ENCODE measurements at places on chromosomes 5 and 9. TPM values are rescaled to one million over a fixed set of nuclear protein-coding genes. Genes with fewer than 3 reads are reported as not detected.

AMBP gene
- not detected for total RNA-seq

RAB3C gene
- 0.42 TPM for total RNA-seq

DNA sequence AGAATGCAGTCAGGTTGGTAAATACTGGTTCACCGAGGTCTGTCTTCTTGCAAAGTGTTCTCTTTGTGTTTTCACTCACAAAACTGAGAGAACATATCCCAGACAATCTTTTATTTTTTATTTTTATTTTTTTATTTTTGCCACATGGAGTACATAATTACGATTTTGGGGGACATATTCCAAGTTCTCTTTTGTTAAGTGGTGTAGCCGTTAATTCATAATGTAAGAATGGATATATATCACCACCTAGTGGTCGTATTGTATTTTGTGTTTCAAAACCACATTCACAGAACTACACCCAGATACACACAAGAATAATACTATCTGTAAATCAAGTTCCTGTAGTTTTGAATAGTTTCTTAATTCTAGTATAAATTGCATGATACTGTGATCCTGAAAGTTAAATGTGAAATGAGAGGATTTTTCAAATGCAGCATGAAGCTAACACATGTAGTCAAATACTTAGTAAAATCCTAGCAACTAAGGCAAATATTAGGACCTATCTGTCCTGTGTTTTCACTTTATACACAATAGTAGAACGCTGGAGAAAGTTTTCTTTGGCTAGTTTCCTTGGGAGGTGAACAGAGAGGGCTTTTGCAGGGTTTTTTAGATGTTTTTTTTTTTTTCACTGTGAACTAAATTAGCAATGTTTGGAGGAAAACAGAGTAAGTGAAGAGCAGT lies 92.7 kb downstream of the VCAN start:
- H3K36me3 ChIP-seq = no peaks in the 10 kb centered on the region
- DNase-seq = no peak
- no peak overlapping the region for H3K4me3 ChIP-seq
- H3K4me1 ChIP-seq = peaks cover 8% of the 10 kb centered on the region
- no peak overlapping the region for H3K27ac ChIP-seq
- no peaks in the 10 kb centered on the region for H3K27me3 ChIP-seq

- no peak for DNase-seq
- H3K4me3 ChIP-seq = no peak overlapping the region
- no peaks in the 10 kb centered on the region for H3K4me1 ChIP-seq
- H3K27ac ChIP-seq = no peak overlapping the region
- no peaks in the 10 kb centered on the region for H3K36me3 ChIP-seq
Observed at GRCh38 chr9:14453286-14453685, 139.3 kb upstream of the NFIB start.

DNA sequence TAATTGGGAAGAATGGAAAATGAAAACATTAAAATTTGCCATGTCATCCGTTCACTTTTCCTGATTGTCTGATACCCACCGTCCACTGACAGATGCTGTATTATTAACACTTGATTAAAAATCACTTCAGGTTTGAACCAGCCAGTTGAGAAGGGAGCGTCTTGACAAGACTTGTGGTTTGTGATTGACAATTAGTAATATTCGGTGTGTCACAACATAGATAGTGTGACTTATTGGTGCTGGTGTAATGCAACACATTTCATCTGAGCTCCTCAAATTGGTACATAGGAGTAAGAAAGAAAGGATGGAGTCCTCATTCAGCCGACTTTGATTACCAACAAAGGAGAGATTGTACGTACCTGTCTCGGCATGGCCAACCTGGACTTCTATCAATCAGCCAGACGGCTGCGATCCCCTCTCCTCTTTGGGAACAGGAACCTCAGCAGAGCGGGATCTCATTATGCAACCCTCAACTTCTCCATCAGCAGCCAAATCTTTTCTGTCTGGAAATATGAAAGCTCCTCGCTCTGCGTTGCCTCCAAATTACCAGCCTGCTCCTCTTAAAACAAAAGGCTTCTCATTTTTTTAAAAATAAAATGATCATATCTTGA lies 211.7 kb upstream of the MVB12B start:
- no peak overlapping the region for H3K4me3 ChIP-seq
- no peaks in the 10 kb centered on the region for H3K4me1 ChIP-seq
- no peak for DNase-seq
- H3K27me3 ChIP-seq = no peaks in the 10 kb centered on the region
- H3K27ac ChIP-seq = no peak overlapping the region

GRCh38 chr5:91069364-91069763 lies 313.8 kb downstream of the ARRDC3 start:
- no peak overlapping the region for H3K27ac ChIP-seq
- no peaks in the 10 kb centered on the region for H3K27me3 ChIP-seq
- H3K4me1 ChIP-seq = peaks cover 16% of the 10 kb centered on the region
- DNase-seq = no peak
- H3K36me3 ChIP-seq = no peaks in the 10 kb centered on the region
- no peak overlapping the region for H3K4me3 ChIP-seq

DNA sequence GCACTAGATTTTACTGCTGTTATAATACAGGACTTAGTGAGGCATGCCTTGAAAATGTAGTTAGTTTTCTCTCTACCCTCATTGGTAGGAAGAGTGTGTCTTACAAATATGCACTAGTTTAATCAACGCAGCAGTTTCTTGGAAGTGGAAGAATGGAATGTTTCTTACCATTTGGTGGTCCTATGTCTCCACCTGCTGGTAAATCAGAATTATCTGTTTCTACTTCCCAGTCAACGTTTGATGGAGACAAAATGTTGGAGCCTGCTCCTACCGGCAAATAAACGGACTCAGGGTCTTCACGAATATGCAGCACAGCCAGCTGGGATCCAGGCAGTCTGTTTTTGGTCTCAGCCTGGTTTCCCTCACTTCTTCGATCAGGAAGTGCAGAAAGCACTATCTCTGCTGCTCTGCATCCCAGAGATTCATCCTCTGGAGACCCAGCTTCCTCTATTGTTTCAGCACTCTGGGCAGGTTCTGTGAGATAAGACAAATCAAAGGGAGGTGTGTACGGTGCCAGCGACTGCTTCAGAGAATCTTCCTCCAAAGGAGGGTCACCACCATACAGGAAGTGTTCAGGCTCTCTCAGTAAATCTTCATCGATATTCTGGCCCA lies 59.5 kb upstream of the PCA3 start:
- H3K4me1 ChIP-seq = no peaks in the 10 kb centered on the region
- H3K4me3 ChIP-seq = no peak overlapping the region
- DNase-seq = no peak
- no peaks in the 10 kb centered on the region for H3K36me3 ChIP-seq
- H3K27ac ChIP-seq = no peak overlapping the region
- no peaks in the 10 kb centered on the region for H3K27me3 ChIP-seq

Data from thyroid gland (tissue), 4 donors.